ENCODE measurements at places on chromosomes 13 and 19.
A peak's percentile ranks its signal among the peaks of the same experiment; 100 is the strongest.

DNA sequence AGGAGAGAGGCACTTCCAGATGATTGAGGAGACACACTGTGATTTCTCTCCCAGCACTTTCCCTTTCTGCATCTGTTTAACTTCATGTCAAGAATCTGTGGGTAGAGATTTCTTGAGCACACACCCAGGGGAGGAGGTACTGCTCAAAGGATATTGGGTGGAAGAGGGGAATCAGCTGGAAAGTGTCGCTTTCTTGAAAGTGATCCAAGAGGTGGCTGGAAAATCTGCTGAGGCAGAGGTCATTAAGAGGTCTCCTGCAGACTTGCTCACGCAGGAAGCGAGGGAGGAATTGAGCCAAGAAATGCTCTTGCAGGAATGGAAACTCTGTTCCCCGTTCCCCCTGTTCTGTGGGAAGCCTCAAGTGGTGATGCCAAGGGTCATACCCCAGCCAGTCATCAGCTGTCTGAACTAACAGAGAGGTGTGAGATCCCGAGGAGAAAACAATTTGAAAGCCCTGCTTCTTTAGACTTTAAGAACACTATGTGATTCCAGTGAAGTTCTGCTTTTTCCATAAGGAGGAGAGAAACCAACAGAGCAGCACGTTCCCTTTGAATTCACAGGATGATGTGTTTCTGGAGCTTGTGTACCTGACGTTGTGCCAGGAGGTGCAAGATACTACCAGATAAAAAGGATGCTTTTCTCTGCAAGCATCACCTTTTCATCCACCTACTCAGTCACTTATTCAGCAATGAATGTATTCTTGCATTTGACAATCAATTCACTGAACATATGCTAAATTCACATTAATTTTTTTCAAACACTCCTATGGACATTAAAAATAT is 163.4 kb upstream of the GPR12 start:
- DNase-seq: no peak

GRCh38 chr13:90382425-90382824 is 965.1 kb upstream of the MIR17HG start:
- DNase-seq: no peak

DNA sequence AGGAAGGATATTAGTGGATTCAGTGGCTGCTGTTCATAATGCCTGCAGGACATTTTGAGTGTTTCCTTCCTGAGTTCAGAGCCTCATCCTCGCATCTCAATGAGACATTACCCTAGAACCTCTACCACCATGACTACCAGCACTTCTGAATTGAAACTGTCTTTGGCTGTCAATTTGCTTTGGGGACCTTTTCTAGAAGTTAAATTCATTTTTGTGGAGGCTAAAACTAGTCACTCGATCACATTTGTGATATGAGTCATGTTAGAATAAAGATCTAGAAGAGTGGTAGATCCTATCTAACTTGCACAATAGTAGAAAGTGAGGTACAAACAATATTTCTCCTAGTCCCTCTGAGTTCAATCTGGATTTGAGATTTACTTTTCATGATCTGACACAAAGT is 124.9 kb downstream of the KCNRG start:
- DNase-seq: peak; percentile 16

GRCh38 chr13:43786766-43787517 is at the start of gene ENOX1:
Gene ENOX1 (minus strand): TSS chr13:43786972.
- peak; percentile 53 for DNase-seq

DNA sequence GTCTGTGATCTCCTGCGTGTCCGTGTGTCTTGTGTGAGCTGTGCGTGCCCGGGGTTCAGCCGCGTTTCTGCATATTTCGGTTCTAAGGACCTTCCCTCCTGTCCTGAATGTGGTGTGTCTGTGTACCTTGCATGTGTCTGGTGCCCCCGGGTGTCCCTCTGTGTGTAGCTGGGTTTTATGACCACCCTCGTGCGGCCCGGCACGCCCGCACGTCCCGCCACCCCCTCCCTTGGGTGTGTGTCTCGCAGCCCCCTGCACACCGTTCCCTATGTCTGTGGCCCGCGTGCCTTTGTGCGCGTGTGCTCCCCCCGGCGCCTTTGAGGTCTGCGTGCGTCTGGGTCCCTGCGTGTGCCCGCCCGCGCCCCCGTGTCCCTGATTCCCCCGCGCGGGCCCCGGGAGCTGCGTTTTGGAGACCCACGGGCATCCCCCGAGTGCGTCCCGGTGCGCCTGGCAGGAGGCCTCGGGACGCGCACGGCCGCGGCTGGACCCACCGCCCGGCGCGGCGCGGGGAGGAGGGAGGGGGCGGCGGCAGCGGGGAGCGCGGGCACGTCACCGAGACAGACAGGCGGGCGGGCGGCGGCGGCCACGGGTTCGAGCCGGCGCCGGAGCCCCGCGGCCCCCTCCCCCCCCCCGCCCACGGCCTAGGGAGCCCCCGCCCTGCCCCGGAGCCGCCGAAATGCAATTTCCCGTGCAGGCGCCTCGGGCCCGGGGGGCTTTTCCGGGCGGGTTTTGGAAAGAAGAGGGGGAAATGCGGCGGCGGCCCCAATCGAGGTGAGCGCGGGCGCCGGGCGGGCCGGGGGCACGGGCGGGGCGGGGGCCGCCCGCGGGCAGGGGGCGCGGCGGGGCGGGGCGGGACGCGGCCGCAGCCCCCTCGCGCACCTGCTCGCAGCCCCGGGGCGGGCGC is 12.0 kb upstream of the NANOS3 start:
- DNase-seq: no peak

Measured in hematopoietic multipotent progenitor cell treated with erythropoietin and hydrocortisone succinate and interleukin-3 and kit ligand, for 6 days (in vitro differentiated cells).